ENCODE measurements at places on chromosomes 6 and 20.

GRCh38 chr20:36895036-36895435, 19.1 kb downstream of the TLDC2 start:
- no peak for DNase-seq

GRCh38 chr20:4633780-4634179, 87.9 kb upstream of the PRND start:
- no peak for DNase-seq

- no peak for DNase-seq
These were observed at the start of gene PLCB4 for GRCh38 chr20:9068841-9069663. TSS of gene PLCB4 (plus strand) at chr20:9069087. CDS start at chr20:9307815, 238,728 bp downstream.

DNA sequence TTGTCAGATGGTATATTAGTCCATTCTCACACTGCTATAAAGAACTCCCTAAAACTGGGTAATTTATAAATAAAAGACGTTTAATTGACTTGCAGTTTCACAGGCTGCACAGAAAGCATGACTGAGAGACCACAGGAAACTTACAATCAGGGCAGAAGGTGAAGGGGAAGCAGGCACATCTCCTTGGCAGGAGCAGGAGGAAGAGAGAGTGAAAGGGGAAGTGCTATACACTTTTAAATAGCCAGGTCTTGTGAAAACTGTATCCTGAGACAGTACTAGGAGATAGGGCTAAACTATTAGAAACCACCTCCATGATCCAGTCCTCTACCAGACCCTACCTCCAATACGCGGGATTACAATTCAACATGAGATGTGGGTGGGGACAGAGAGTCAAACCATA, 193.9 kb upstream of the KCNG1 start:
- DNase-seq, result no peak

GRCh38 chr6:85568411-85568810, 25.2 kb downstream of the SNX14 start:
- DNase-seq, result no peak

DNA sequence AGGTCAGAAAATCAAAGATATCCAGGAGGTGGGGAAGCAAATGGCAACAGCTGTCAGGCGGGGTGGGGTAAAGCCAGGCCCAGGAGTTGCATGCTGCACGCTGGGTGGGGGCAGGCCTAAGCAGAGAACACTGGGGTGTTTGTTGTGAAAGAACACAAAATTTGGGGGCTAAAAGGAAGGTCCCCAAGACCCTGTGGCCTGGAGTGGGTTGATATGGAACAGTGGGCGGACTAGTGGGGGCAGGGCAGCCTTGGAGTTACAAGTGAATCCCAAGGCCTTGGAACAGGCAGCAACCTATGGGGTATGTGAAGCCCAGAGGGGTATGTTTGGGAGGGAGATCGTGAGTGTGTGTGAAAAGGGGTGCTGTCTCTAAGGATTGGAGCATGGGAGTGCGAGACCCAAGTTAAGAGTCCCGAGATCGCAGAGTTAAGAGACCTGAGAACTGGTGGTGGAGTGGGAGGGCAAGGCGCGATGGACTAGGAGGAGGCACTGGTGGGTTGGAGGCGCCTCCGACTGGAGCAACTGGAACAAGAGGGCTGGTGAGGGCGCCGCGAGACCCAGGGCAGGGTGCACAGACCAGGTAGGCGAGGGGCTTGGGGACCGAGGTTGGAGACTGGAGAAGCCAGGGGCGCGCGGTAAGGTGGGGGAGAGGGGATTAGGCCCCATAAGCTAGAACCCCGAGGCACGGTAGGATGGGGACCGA, 658 bp downstream of the CUL7 start:
- DNase-seq, result peak; percentile 9

GRCh38 chr6:23145781-23146180, 576.4 kb downstream of the HDGFL1 start:
- no peak for DNase-seq

DNA sequence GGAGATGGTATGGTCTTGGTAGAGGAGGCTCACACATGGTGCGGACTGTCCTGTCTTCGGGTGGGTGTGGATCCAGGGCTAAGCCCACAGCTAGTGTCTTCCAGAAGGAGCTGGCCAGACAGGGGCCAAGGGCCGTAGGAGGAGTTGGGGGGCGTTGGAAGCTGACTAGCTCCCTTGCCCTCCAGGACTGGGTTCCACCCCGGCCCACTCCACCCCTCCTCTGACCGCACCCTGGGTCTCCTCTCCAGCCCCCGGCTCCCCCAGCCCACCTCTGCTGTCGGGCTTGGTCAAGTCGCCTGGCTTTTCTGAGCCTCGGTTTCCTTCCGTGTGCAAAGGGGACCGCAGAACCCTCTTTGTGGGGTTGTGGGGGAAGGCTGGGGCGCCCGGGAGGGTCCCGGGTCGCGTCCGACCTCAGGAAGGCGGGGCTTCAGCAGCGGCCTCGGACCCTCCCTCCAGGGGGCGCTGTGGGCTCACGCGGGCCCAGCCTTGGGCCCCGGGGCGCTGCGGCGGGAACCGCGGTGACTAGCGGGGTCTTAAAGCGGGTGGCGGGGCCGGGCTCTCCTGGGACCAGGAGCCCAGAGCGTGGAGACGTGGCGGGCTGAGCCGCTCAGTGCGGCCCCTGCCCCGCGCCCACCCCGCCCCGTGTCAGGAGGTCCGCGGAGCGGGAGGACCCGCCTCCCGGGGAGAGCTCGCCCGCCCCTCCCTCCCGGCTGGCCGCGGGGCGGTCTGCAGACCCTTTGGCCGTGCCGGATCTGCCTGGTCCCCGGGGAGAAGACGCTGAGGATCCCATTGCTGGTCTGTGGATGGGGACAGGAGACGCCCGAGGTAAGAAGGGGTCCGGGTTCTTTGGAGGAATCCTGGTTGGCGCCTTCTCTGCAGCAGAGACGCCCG, 5.4 kb downstream of the NPBWR2 start:
- DNase-seq, result peak; percentile 47

GRCh38 chr6:23584134-23584763, 541.8 kb upstream of the NRSN1 start:
- DNase-seq, result no peak

- DNase-seq, result peak; percentile 88
These were observed at the start of gene RNF114 for GRCh38 chr20:49936153-49937026. TSS of gene RNF114 (plus strand) at chr20:49936397. CDS start at chr20:49936413, 16 bp downstream.

DNA sequence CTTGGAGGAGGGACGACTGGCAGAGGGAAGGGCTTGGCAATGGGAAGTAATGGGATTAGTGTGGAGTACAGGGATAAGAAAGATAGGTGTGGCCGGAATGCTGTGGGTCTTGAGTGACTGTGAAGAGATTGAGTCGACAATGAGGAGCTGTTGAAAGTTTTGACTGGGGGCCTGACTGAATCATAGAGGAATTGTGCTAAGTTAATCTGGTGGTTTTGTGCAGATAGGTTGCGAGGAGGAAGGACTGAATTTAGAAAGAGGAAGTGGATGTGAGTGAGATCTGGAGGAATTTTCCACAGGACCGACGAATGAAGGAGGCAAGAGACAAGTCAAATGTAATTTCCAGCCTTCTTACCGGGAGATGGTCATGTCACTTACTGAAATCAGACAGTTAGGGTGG, 143.9 kb upstream of the RALGAPA2 start:
- no peak for DNase-seq

DNA sequence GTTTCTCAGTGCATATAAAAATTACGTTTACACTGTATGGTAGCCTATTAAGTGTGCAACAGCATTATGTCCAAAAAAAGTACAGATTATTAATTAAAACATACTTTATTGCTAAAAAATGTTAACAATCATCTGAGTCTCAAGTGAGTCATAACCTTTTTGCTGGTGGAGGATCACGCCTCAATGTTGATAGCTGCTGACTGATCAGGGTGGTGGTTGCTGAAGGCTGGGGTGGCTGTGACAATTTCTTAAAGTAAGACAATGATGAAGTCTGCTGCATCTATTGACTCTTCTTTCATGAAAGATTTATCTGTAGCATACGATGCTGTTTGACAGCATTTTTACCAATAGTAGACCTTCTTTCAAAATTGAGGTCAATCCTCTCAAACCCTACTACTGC, 155.1 kb downstream of the BTBD9 start:
- DNase-seq, result no peak

DNA sequence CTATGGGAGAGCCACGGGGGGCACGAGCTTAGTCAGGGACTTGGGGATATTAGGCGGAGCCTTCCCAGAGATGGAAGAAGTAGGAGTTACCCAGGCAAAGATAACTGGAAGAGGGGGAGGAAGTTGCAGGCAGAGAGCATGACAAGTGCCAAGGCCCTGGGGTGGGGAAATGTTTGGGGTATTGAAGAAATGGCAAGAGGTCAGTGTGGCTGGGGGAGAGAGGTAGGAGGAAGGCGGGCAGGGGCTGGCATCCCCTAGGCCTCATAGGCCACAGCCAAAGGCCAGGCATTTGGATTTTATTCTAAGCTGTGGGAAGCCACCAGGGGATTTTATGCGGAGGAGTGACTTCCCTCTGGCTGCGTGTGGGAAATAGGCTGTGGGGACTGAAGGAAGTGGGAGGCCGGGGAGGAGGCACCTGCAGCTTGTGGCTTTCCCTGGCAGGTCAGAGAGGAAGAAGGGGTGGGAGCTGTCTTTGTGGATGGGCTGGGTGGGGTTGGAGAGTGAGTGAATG, 22.7 kb downstream of the SNAI1 start:
- DNase-seq, result no peak

- DNase-seq, result peak; percentile 10
These were observed 49.4 kb upstream of the ARMC2 start for GRCh38 chr6:108798670-108799353.

DNA sequence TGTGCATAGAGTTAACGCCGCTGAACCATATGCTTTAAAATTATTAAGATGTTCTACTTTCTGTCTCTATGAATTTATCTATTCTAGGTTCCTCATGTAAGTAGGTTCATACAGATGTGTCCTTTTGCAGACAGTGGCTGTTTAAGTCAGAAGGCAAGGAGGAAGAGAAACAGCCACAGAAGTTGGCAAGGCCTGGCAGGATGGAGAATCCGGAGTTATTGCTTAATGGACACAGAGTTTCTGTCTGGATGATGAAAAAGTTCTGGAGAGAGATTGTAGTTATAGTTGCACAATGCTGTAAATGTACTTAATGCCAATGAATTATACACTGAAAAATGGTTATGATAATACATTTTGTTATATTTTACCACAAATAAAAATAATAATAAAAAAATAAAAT, 283.6 kb upstream of the CNR1 start:
- no peak for DNase-seq

- no peak for DNase-seq
These were observed 13.3 kb upstream of the ZNFX1 start for GRCh38 chr20:49291200-49291599.

DNA sequence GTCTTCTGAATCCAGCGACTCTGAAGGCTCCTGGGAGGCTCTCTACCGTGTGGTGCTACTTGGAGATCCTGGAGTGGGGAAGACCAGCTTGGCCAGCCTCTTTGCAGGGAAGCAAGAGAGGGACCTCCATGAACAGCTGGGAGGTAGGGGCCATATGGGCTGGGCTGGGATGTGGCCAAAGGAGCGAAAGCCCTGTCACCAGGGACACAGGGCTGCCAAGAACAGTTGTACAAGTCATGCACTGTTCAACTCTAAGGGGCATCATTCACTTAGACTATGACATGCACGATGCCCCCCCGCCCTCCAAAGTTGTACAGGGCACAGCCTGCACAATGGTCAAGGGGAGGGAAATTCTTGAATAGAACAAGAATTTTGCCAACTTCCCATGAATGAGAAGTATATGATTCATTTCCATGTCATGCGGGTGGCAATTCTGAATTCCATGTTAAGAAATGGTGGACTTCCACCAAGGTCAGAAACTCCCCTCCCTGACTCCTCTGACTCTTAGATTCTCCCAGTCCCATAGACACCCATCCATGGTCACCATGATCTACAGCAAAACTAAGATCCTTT, 1.6 kb downstream of the REM1 start:
- no peak for DNase-seq

DNA sequence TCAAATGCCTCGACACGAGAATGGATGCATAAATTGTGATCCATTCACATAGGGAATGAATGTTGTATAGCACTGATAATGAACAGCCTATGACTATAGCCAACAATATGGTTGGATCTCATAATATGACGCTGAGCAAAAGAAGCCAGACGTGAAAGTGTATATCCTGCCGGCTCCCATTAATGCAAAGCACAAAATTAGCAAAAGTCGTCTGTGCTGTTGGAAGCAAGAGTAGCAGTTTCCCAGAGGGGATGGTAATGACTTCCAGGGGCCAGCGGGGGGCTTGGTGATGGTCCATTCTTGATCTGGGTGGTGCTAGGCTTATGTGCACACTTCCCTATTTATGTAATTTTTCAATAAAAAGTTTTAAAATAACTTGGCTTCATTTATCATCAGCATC, 1.0 kb upstream of the TAGAP start:
- DNase-seq, result no peak

GRCh38 chr6:16419636-16420336, 181.4 kb downstream of the GMPR start:
- no peak for DNase-seq
